ENCODE measurements at places on chromosomes 12 and 14. TPM values are rescaled to one million over a fixed set of nuclear protein-coding genes. Genes with fewer than 3 reads are reported as not detected.
A peak's percentile ranks its signal among the peaks of the same experiment; 100 is the strongest.

DNA sequence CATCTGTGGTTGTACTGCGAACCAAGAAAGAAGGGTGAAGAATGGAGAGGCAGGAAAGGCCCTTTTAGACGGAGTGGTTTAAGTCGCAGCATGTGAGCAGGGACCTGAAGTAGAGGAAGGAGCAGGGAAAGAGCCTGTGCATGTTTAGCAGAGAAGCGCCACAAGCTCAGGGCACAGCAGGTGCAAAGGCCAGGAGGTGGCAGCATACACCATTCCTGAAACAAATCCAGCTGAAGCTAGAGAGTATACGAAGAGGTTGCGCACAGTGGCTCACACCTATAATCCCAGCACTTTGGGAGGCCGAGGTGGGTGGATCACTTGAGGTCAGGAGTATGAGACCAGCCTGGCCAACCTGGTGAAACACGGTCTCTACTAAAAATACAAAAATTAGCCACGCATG, 49.9 kb downstream of the HELB start:
- no peaks in the 10 kb centered on the region for H3K4me1 ChIP-seq
- no peak overlapping the region for H3K4me3 ChIP-seq
- no peaks in the 10 kb centered on the region for H3K36me3 ChIP-seq

- H3K4me1 ChIP-seq, result no peaks in the 10 kb centered on the region
- H3K27ac ChIP-seq, result no peak overlapping the region
- H3K36me3 ChIP-seq, result no peaks in the 10 kb centered on the region
- no peak overlapping the region for H3K4me3 ChIP-seq
- H3K27me3 ChIP-seq, result no peaks in the 10 kb centered on the region
Observed at GRCh38 chr12:106049105-106049504, 89.6 kb downstream of the NUAK1 start.

- H3K4me1 ChIP-seq, result no peaks in the 10 kb centered on the region
- H3K4me3 ChIP-seq, result no peak overlapping the region
- H3K36me3 ChIP-seq, result no peaks in the 10 kb centered on the region
- no peak for DNase-seq
Observed at GRCh38 chr12:39581592-39581991, 38.0 kb downstream of the ABCD2 start.

Gene MED6
- 37.6 TPM for total RNA-seq

Gene RIMBP2
- 0.25 TPM for total RNA-seq

DNA sequence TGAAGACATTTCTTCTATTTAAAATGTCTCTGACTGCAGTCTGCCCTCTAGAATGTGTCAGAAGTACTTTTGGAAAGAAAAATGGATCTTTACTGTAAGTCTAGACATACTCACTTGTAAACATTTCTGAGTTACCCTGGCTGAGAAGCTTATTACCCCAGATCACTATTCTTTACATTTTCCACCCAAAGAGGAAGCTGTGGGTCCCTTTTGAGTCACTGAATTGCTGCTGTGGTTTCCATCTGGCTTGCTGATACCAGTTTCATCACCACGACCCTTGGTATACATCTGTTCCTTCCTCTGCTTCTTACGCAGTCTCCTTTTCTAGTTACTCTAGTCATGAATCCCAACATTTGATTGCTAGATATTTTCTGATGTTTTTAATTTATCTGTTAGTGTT, 20.2 kb upstream of the CLEC4D start:
- no peaks in the 10 kb centered on the region for H3K27me3 ChIP-seq
- no peaks in the 10 kb centered on the region for H3K36me3 ChIP-seq
- H3K27ac ChIP-seq, result no peak overlapping the region
- no peak for DNase-seq
- H3K4me1 ChIP-seq, result no peaks in the 10 kb centered on the region

- peaks cover 20% of the 10 kb centered on the region for H3K4me1 ChIP-seq
- H3K36me3 ChIP-seq, result no peaks in the 10 kb centered on the region
- DNase-seq, result peak; percentile 47
Observed at GRCh38 chr12:93536766-93537488, 35.5 kb upstream of the SOCS2 start.

Gene CIROP
- total RNA-seq, result not detected

- H3K36me3 ChIP-seq, result no peaks in the 10 kb centered on the region
- H3K4me3 ChIP-seq, result no peak overlapping the region
- no peaks in the 10 kb centered on the region for H3K4me1 ChIP-seq
- H3K27me3 ChIP-seq, result no peaks in the 10 kb centered on the region
Observed at GRCh38 chr12:111201036-111201435, 167.9 kb downstream of the PHETA1 start.

DNA sequence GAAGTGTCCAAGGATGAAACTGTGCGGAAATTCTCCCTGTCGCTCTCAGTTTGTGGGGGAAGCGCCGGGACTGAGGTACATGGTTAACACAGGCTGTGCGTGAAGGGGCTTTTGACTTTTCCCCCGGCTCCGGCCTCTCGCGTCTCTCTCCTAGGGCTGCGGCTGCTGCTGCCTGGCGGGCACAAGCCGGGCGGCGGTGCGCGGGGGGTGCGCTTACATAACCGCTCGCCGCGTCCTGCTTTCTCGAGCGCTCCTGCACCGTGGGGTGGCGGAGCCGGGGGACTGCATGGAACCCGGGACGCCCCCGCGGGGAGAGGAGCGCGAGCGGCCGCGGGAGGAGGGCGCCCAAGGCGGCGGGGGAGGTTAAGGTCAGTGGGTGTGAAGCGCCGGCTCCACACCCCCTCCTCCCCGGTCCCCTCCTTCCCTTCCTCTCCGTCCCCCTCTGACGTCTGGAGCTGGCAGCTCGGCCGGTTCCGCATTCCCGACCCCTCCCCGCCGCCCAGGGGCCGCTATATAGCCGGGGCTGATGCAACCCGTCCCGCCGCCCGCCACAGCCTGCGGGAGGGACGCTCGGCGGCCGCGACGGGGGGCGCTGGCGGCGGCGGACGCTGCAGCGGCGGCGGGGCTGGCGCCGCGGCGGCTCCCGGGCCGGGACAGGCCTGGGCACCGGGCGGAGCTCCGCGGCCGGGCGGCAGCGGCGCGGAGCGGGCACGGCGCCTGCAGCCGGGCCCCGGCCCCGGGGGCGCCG, at the start of gene JDP2:
TSS of gene JDP2 (plus strand) at position 541 of the 748 bp plus-strand sequence. CDS start 9,899 bp downstream, outside the sequence.
- DNase-seq, result no peak
- peak within 1 kb of the TSS; percentile 74 for H3K4me3 ChIP-seq
- H3K36me3 ChIP-seq, result no peaks in the 10 kb centered on the region
- H3K4me1 ChIP-seq, result peaks cover 40% of the 10 kb centered on the region
- H3K27me3 ChIP-seq, result no peaks in the 10 kb centered on the region
- H3K27ac ChIP-seq, result peak within 1 kb of the TSS; percentile 89

- no peaks in the 10 kb centered on the region for H3K36me3 ChIP-seq
- H3K4me1 ChIP-seq, result no peaks in the 10 kb centered on the region
- no peak for DNase-seq
- no peak overlapping the region for H3K27ac ChIP-seq
- no peak overlapping the region for H3K4me3 ChIP-seq
- H3K27me3 ChIP-seq, result no peaks in the 10 kb centered on the region
Observed at GRCh38 chr12:84986586-84986985, 49.5 kb downstream of the TSPAN19 start.

- H3K36me3 ChIP-seq, result peaks cover 26% of the 10 kb centered on the region
- no peak overlapping the region for H3K4me3 ChIP-seq
- DNase-seq, result no peak
- no peaks in the 10 kb centered on the region for H3K4me1 ChIP-seq
Observed at GRCh38 chr12:123720141-123720814, 8.1 kb downstream of the ATP6V0A2 start.

GRCh38 chr14:87999277-87999676, 5.7 kb upstream of the GPR65 start:
- no peak overlapping the region for H3K27ac ChIP-seq
- no peak overlapping the region for H3K4me3 ChIP-seq
- no peaks in the 10 kb centered on the region for H3K4me1 ChIP-seq
- no peaks in the 10 kb centered on the region for H3K27me3 ChIP-seq
- no peaks in the 10 kb centered on the region for H3K36me3 ChIP-seq

DNA sequence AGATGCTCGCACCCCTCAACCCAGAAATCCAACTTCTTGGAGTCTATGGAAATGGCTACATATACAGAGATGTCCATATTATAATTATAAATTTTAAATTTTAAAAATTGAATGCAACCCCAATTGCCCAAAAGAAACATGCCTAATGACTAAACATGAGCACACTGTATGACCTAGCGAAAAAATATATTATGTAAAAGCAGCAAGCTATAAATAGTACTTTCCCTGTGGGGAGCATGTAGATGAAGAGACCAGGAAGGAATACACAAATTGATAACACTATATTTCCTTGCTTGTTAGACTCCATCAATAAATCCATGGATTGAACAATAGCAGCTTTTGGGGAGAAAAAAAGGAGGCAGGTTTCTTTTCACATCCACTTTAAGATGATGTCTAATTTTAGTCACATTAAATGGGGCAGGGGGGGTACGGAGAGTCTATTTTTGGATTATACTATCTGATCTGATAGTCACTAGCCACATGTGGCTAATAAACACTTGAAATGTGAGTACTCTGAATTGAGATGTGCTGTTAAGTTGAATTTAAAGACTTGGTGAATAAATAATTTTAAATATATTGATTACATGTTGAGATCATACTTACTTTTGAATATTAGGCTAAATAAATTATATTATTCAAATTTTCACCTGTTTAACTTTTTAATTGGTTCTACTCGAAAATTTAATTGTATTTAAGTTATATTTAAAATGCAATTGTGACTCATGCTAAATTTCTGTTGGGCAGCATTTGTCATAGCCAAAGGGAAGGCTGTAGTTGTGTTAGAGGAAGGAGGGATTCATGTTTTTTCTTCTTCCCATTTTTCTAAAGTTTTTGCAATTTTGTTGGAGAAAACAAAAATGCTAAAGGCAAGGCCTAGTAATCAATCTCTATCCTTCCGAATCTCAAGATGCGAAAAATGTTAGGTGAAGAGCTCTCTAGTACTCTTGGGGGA, 17.5 kb downstream of the MAX start:
- H3K27ac ChIP-seq, result no peak overlapping the region
- no peak for DNase-seq
- no peaks in the 10 kb centered on the region for H3K27me3 ChIP-seq
- H3K36me3 ChIP-seq, result no peaks in the 10 kb centered on the region
- H3K4me3 ChIP-seq, result no peak overlapping the region

Gene RPL36AL
- total RNA-seq, result 208 TPM

DNA sequence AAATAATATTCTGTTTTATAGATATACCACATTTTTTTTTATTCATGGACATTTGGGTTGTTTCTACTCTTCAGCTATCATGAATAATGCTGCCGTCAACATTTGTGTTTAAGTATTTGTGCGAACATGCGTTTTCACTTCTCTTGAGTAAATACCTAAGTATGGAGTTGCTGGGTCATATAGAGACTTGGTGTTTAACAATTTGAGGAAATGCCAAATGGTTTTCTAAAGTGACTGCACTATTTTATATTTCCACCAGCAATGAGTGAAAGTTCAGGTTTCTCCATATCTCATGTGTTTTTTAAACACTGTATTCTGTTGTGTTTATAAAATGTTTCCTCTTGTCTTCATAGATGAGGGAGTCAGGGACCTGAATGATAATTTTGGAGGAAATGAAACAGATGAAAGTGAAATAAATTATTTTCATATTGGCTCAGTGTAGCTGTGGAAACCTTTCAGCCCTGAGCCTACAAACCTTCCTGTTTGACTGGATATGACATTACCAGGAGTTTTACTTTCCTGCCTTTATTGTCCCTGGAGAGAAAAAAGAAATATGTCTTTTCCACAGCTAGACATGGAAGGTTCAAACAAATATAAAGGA, 26.3 kb downstream of the DAAM1 start:
- no peak for DNase-seq
- H3K27ac ChIP-seq, result peak overlapping the region; percentile 17
- H3K27me3 ChIP-seq, result no peaks in the 10 kb centered on the region
- H3K36me3 ChIP-seq, result no peaks in the 10 kb centered on the region
- peaks cover 64% of the 10 kb centered on the region for H3K4me1 ChIP-seq

Gene SLCO1A2
- not detected for total RNA-seq

Gene PTGDR
- total RNA-seq, result 1.2 TPM

DNA sequence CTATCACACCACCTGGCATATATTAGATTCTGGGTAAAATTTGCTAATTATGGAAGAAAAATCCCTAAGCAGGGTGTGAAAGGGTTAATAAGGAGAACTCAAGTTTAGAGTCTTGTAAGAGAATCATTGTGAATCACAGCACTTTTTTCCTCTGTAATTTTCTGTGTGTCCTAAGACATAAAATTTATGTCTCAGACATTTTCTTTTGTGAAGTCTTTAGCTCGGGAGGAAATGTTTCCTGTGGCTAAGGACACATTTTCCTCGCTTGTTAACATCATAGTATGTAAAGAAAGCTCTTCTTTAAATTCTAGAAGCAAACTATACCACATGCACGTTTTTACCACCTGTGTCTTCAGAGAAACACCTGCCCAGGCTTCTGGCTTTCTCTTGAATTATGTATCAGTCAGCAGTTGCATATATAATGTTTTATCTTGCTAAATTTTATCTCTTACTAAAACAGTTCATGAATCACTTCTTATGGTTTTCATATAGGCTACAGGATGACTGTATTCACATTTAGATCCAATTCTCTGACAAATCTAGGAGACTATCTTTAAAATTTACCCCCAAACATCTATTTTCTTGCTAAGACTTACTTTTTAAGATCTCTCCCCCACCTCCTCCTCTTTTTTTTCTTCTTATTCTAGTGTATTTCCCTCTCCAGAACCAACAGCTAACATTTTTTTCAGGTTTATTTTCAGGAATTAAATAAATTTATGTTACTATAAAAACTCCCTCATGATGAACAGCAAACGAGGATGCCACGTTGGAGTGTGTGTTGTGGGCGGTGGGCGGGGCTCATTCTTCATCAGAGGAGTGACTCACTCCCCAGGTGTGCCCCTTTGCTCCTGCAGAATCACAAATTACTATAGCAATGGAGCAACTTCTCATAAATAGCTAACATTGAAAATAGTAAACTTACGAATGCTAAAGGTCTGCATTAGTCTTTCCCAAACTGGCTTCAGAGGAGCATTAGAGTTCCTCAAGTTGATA, 11.6 kb upstream of the CSRP2 start:
- H3K36me3 ChIP-seq, result no peaks in the 10 kb centered on the region
- no peaks in the 10 kb centered on the region for H3K4me1 ChIP-seq
- no peak overlapping the region for H3K4me3 ChIP-seq

GRCh38 chr12:65505386-65506121, 227.1 kb downstream of the MSRB3 start:
- H3K27ac ChIP-seq, result no peak overlapping the region
- no peaks in the 10 kb centered on the region for H3K36me3 ChIP-seq
- no peaks in the 10 kb centered on the region for H3K27me3 ChIP-seq
- H3K4me1 ChIP-seq, result peaks cover 11% of the 10 kb centered on the region
